ENCODE measurements at places on chromosomes 6 and 20. TPM values are rescaled to one million over a fixed set of nuclear protein-coding genes. Genes with fewer than 3 reads are reported as not detected.

Gene PBOV1
- not detected for total RNA-seq

Gene ULBP3
- 3.3 TPM for total RNA-seq

Gene ARFRP1
- total RNA-seq, result 33.9 TPM

Gene C6orf15
- total RNA-seq, result 0.09 TPM

Gene ASIP
- total RNA-seq, result not detected

Gene MMUT
- 6.3 TPM for total RNA-seq

Gene TMEM14B
- 139 TPM for total RNA-seq
